Breast epithelium (tissue), 4 donors: ENCODE measurements at places on chromosomes 6 and 20. TPM values are rescaled to one million over a fixed set of nuclear protein-coding genes. Genes with fewer than 3 reads are reported as not detected.

DNA sequence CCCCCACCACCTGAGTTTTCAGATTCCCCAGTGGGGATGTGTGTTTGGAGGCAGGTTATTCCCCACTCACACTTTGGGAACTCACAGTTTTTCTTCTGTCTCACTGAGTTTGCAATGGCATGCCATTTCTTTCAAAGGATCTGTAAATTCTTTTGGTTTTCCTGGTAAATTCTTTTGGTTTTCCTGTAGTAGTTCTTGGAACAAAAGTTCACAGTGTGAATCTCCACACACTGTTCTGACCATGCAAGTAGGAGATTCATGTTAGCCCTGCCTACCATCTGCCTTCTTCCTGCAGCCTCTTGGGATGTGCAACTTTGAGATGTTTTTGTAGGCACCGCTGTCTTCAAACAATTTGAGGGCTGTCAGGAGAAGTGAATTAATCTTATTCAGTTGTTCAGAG, 165.6 kb upstream of the OGFRL1 start:
- H3K4me1 ChIP-seq: no peaks in the 10 kb centered on the region
- no peaks in the 10 kb centered on the region for H3K36me3 ChIP-seq
- H3K4me3 ChIP-seq: no peak overlapping the region
- H3K27me3 ChIP-seq: no peaks in the 10 kb centered on the region
- DNase-seq: no peak

- no peak overlapping the region for H3K4me3 ChIP-seq
- no peaks in the 10 kb centered on the region for H3K27me3 ChIP-seq
- H3K4me1 ChIP-seq: no peaks in the 10 kb centered on the region
- H3K27ac ChIP-seq: peak overlapping the region; percentile 3
Measured at GRCh38 chr20:51488331-51488730, 54.2 kb downstream of the NFATC2 start.

- H3K27me3 ChIP-seq: no peaks in the 10 kb centered on the region
- H3K4me1 ChIP-seq: no peaks in the 10 kb centered on the region
- no peak overlapping the region for H3K27ac ChIP-seq
- no peak overlapping the region for H3K4me3 ChIP-seq
- no peaks in the 10 kb centered on the region for H3K36me3 ChIP-seq
- DNase-seq: no peak
Measured at GRCh38 chr20:50359607-50360217, 150.5 kb upstream of the PTPN1 start.

DNA sequence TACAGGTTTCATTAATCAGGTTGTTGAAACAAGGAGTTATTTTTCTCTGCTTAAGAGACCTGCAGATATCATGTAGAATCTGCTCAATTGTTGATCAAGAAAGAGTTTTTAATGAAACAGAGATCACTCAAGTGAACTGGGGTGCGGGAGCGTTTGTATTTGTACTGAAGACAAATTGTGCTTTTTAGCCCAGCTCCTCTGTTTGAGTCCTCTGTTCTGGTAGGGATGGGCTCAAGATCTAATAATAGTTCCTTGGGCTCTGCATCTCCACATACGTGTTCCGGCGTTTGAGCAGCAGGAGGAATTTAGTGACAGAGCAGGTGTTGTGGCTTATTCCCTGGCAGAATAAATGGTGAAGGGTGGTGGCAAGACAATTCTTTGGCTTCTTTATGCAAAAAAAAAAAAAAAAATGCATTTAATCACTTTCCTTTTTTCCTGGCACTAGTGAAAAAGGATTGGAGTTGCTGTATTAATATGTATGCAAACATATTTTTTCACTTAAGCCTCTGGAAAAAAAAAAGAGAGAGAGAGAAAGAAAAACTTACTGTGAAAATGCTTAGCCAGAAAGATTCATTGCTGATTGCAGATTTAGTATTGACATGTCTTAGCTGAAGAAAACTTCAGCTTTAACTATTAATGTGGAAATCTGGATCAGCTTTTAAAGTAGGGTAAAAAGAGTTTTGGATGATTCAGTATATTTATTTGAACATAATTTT, 4.0 kb downstream of the CITED2 start:
- no peaks in the 10 kb centered on the region for H3K27me3 ChIP-seq
- peak overlapping the region; percentile 97 for H3K27ac ChIP-seq
- H3K4me3 ChIP-seq: peak overlapping the region; percentile 95

- DNase-seq: no peak
- H3K27ac ChIP-seq: no peak overlapping the region
- H3K4me1 ChIP-seq: no peaks in the 10 kb centered on the region
- no peaks in the 10 kb centered on the region for H3K27me3 ChIP-seq
Measured at GRCh38 chr6:24460966-24461365, 28.4 kb downstream of the GPLD1 start.

- no peak for DNase-seq
- H3K27me3 ChIP-seq: no peaks in the 10 kb centered on the region
Measured at GRCh38 chr6:129577691-129578090, 132.3 kb downstream of the ARHGAP18 start.

Gene CAGE1
- not detected for total RNA-seq

DNA sequence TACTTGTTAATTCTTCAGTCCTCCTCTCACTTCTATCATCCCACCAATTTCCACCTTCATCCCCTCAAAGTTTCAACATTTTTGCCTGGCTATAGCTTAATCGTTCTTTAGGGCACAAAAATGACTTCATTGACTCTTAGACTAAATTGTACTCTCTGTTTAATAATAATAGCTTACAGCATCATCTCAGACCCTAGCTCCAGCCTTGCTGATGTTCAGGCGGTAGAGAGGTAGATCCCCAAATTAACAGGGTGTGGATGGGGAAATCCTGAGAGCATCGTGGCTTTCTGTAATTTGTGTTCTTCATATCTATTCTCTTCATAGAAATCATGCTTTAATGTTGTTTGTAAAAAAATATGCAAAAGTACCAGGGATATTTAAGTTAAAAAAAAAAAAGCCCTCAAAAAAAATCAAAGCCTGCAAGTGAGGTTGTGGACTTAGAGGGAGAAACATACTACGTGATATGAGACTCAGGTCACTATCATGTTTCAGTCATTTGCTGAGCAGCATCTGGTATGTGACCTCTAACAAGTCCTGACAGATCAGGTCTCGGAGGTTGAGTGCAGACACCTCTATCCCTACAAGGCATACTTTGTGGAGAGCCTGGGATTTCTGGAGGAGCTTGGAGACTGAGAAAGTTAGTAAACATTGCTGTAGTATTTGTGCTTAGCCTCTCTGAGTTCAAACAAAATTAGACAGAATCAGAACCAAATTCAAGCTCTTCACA, 1063.3 kb upstream of the CITED2 start:
- H3K4me3 ChIP-seq: no peak overlapping the region
- H3K27ac ChIP-seq: peak overlapping the region; percentile 76
- no peak for DNase-seq
- H3K36me3 ChIP-seq: no peaks in the 10 kb centered on the region
- no peaks in the 10 kb centered on the region for H3K4me1 ChIP-seq
- no peaks in the 10 kb centered on the region for H3K27me3 ChIP-seq

DNA sequence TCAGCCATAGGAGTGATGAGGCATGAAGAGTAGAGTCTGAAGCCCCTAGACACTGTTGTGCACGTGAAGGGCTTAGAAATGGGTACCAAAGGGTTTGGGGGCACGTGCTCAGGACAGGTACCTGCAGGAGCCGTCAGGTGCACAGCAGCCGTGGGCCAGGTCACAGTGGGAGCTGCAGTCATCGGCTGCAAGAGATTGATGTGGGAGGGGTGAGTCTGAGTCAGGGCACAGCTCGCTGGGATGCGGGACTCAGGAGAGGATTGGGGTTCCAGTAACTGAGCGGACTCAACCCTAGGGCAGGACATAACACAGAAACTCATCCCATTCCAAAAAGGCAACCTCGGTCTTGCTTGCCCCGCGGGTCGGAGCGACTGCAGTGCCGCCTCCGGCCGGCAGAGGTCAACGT, 1.1 kb downstream of the DLK2 start:
- peak overlapping the region; percentile 59 for H3K4me3 ChIP-seq
- no peaks in the 10 kb centered on the region for H3K4me1 ChIP-seq
- no peaks in the 10 kb centered on the region for H3K27me3 ChIP-seq
- no peaks in the 10 kb centered on the region for H3K36me3 ChIP-seq
- DNase-seq: peak; percentile 79

Gene NOX3
- not detected for total RNA-seq

Gene PROKR2
- total RNA-seq: not detected

Gene ARFGEF3
- total RNA-seq: 22.0 TPM

Gene CCN5
- total RNA-seq: 1,283 TPM

DNA sequence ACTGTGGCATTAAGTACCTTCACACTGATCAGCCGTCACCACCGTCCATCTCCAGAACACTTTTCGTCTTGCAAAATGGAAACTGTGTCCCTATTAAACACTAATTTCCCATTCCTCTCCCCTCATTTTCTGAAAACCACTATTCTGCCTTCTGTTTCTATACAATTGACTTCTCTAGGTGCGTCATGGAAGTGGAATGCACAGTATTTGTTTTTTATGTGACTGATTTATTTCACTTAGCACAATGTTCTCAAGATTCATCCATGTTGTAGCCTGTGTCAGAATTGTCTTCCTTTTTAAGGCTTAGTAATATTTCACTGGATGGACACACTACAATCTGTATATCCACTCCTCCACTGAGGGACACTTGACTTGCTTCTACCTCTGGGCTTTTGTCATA, 53.8 kb upstream of the PDE10A start:
- H3K27ac ChIP-seq: no peak overlapping the region
- H3K27me3 ChIP-seq: no peaks in the 10 kb centered on the region
- H3K36me3 ChIP-seq: no peaks in the 10 kb centered on the region
- no peak for DNase-seq

Gene KCNK17
- 0.16 TPM for total RNA-seq

- no peaks in the 10 kb centered on the region for H3K27me3 ChIP-seq
- DNase-seq: no peak
- no peak overlapping the region for H3K27ac ChIP-seq
- no peaks in the 10 kb centered on the region for H3K4me1 ChIP-seq
Measured at GRCh38 chr20:1427457-1428054, 34.7 kb upstream of the FKBP1A start.

DNA sequence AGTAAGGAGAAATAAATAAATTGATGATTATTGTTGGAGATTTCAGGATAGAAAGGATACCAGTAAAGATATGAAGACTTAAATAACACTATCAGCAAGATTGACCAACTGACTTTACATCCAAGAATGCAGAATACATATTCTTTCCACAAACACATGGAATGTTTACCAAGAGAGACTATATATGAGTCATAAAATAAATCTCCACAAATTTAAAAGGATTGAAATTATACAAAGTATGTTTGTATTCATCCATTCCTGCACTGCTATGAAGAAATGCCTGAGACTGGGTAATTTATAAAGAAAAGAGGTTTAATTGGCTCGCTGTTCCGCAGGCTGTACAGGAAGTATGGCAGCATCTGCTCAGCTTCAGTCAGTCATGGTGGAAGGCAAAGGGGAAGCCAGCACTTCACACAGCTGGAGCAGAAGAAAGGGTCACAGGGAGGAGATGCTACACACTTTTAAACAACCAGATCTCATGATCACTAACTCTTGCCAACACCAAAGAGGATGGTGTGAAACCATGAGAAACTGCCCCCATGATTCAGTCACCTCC, 56.7 kb upstream of the TNFRSF21 start:
- no peak overlapping the region for H3K27ac ChIP-seq
- no peaks in the 10 kb centered on the region for H3K4me1 ChIP-seq
- H3K4me3 ChIP-seq: no peak overlapping the region
- no peak for DNase-seq

Gene BPIFB4
- total RNA-seq: not detected

Gene RFX6
- under 0.01 TPM for total RNA-seq

DNA sequence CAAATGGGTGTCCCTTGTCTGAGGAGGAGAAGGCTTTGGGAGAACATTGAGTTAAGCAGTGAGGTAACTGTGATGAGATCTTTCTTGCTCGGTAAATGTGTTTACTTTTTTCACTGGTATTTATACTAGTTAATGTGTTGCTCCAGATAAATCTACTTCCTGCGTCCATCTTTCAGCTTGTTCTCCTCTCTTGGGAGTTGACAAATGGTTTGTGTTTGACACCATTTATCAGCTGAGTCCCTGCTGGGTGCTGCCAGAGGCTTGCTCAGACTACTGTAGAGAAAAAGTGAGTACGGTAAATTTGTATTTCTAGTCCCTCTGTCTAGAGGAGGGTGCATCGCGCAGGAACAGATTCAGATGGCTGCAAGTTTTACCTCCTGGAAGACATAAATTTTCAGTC, 8.3 kb upstream of the PRDM1 start:
- no peaks in the 10 kb centered on the region for H3K27me3 ChIP-seq
- no peak overlapping the region for H3K27ac ChIP-seq
- no peaks in the 10 kb centered on the region for H3K36me3 ChIP-seq

Gene ANGPT4
- 18.4 TPM for total RNA-seq

DNA sequence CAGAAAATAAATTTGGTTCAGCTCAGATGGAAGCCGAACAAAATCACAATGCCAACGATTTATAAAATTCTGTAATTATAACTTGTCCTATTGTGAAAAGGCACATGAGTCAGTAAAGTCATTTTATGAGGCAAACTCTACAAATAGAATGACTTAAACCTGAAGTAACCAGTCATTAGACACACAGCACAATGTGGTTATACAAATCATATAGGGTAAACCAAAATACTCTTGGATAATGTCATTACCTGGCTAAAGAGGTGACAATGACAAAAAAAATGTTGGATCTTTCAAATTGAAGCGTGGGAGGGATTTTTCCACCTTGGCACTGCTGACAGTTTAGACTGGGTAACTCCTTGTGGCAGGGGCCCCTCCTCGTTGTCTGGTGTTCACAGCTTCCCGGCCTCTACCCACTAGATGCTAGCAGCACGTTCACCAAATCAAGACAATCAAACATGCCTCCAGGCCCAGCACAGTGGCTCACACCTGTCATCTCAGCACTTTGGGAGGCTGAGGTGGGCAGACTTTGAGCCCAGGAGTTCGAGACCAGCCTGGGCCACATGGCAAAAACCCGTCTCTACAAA, 5.0 kb downstream of the ANKRD60 start:
- H3K27me3 ChIP-seq: peaks cover 79% of the 10 kb centered on the region
- no peak overlapping the region for H3K4me3 ChIP-seq
- no peak for DNase-seq

- no peak overlapping the region for H3K4me3 ChIP-seq
- no peak overlapping the region for H3K27ac ChIP-seq
- H3K36me3 ChIP-seq: no peaks in the 10 kb centered on the region
Measured at GRCh38 chr6:107550241-107550840, 60.4 kb downstream of the SOBP start.

Gene HCRTR2
- total RNA-seq: not detected

- no peak overlapping the region for H3K27ac ChIP-seq
- no peaks in the 10 kb centered on the region for H3K27me3 ChIP-seq
- no peaks in the 10 kb centered on the region for H3K36me3 ChIP-seq
- no peaks in the 10 kb centered on the region for H3K4me1 ChIP-seq
- no peak overlapping the region for H3K4me3 ChIP-seq
Measured at GRCh38 chr20:38680500-38681306, 43.6 kb upstream of the SLC32A1 start.

GRCh38 chr6:125612345-125612846, 137.0 kb upstream of the HEY2 start:
- DNase-seq: no peak
- H3K36me3 ChIP-seq: no peaks in the 10 kb centered on the region
- no peaks in the 10 kb centered on the region for H3K27me3 ChIP-seq
- no peaks in the 10 kb centered on the region for H3K4me1 ChIP-seq
- no peak overlapping the region for H3K4me3 ChIP-seq

Gene HLA-DPA1
- 51.8 TPM for total RNA-seq
